Pancreas (tissue), 10 donors: ENCODE measurements at places on chromosomes 7 and 10. TPM values are rescaled to one million over a fixed set of nuclear protein-coding genes. Genes with fewer than 3 reads are reported as not detected.
A peak's percentile ranks its signal among the peaks of the same experiment; 100 is the strongest.

- no peaks in the 10 kb centered on the region for H3K36me3 ChIP-seq
- H3K27me3 ChIP-seq = no peaks in the 10 kb centered on the region
- DNase-seq = no peak
- H3K4me1 ChIP-seq = no peaks in the 10 kb centered on the region
- peak overlapping the region; percentile 2 for H3K27ac ChIP-seq
Observed at GRCh38 chr7:602341-603141, 82.9 kb upstream of the PDGFA start.

GRCh38 chr7:98266840-98267239 lies 14.6 kb upstream of the BRI3 start:
- no peak for DNase-seq
- no peak overlapping the region for H3K27ac ChIP-seq
- no peaks in the 10 kb centered on the region for H3K27me3 ChIP-seq
- no peaks in the 10 kb centered on the region for H3K4me1 ChIP-seq

DNA sequence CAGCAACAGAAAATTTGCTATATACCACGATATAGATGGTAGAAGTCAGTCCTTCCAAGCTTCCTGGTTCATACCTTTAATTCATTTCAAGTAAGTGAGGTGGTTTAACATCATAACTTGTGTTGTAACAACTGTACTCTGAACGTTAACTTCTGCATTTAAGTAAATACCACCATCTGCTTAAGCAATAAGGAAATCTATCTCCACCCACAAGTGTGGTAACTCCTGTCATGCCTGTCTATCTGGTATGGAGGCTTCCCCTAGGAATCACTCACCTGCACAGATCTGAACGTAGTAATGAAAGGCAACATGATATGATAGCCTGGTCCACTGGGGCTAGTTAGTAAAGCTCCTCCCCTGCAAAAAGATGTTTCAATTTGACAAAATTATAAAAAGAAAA lies 2.3 kb downstream of the ERLIN1 start:
- H3K4me1 ChIP-seq = peaks cover 11% of the 10 kb centered on the region
- no peaks in the 10 kb centered on the region for H3K36me3 ChIP-seq
- DNase-seq = no peak
- H3K4me3 ChIP-seq = no peak overlapping the region

GRCh38 chr10:23391821-23392220 lies 47.1 kb upstream of the OTUD1 start:
- H3K27me3 ChIP-seq = no peaks in the 10 kb centered on the region
- H3K4me3 ChIP-seq = no peak overlapping the region
- H3K27ac ChIP-seq = no peak overlapping the region
- H3K4me1 ChIP-seq = no peaks in the 10 kb centered on the region

GRCh38 chr7:93378131-93378760 lies 146.1 kb downstream of the VPS50 start:
- H3K4me1 ChIP-seq = no peaks in the 10 kb centered on the region
- DNase-seq = no peak
- no peak overlapping the region for H3K4me3 ChIP-seq
- H3K27me3 ChIP-seq = no peaks in the 10 kb centered on the region

Gene CPA4
- total RNA-seq = 12.4 TPM

Gene NAT16
- total RNA-seq = 1.3 TPM
